ENCODE measurements at places on chromosomes 1 and 21.

- DNase-seq: peak; percentile 53
Measured at GRCh38 chr1:150072959-150073358, 5.4 kb downstream of the VPS45 start.

- no peak for DNase-seq
Measured at GRCh38 chr1:206094024-206094423, 23.2 kb downstream of the AVPR1B start.

GRCh38 chr1:213507472-213508223 lies 456.6 kb downstream of the RPS6KC1 start:
- DNase-seq: peak; percentile 29

GRCh38 chr21:44702973-44703730 lies 6.2 kb downstream of the KRTAP10-12 start:
- no peak for DNase-seq

DNA sequence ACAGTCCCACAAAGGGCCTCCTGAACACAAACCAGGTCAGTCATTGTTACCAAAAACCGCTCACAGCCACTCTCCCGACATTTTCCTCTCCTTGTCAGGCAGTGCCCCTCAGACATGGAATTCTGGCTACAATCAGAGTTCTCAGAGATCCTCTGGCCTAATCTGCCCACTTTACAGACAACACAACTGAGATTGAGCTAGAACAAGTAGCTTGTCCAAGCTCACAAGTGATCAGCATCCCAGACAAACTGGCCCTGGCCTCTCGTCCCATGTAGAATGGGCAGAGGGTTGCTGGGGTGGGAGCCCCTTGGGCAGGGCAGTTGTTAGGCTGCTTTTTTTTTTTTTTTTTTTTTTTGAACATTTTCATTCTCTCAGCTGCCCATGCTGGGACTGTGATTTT lies 57.2 kb downstream of the KCNN3 start:
- no peak for DNase-seq

GRCh38 chr1:19786988-19787423 lies 12.7 kb downstream of the TMCO4 start:
- DNase-seq: peak; percentile 84

- DNase-seq: no peak
Measured at GRCh38 chr1:941015-941587, 17.4 kb downstream of the SAMD11 start.

- no peak for DNase-seq
Measured at GRCh38 chr1:170520601-170521000, 11.4 kb upstream of the GORAB start.

DNA sequence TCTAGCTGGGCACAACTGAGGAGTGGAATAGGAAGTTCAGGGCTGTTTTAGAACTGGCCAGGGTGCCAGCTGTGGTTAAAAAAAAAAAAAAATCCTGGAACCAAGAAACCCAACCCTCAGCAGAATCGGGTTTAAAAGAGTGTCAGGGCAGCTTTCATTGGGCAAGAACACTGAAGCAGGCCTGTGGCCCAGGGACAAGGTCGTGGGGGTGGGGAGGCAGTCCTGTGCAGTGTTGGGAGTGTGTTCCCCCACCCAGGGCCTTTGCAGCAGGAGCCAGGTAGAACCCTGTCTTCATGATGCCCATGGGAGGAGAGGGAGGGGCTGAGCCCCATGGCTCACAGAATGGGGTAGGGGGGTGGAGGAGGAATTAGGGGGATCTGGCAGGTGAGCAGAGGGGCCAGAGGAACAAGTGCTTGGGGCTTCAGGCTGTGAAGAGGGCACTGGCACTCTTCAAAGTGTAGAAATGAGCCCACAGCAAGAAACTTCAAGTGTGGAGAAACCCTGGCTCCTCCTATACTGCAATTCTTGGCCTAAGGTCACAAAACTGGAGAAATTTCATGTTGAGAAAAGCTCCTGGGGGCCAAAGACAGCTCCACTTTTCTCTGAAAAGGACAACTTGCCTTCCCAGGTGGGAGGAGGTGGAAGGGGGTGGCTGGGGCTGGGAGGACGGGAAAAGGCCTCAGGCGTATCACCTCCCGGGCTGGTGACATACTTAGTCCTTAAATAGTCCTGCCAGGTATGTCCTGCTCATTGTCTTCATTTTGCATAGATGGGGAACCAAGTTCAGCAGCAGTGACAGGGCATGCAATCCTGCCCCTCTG lies 39.3 kb downstream of the KIAA1614 start:
- no peak for DNase-seq

DNA sequence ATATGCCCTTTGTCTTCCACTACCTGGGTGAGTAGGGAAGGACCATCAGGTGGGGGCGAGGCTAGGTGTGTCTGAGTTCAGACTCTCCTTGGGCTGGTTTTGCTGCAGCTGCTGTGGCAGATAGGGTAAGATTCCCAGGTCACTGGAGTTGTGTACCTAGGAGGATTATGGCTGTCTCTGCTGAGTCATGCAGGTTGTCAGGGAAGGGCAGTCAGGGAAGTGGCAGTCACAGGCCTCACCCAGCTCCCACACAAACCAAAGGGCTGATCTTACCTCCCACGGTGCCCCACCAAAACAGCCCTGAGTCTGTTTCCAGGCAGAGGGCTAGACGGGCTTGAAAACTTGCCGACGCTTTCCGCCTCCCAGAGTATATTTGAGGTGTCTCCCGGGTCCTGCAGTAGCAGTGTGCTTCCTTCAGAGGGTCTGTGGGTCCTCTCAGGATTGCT lies 201.6 kb upstream of the PLXNA2 start:
- DNase-seq: no peak

- no peak for DNase-seq
Measured at GRCh38 chr1:55466921-55467320, 251.8 kb upstream of the USP24 start.

- no peak for DNase-seq
Measured at GRCh38 chr1:226420897-226421296, 13.0 kb upstream of the PARP1 start.

- DNase-seq: no peak
Measured at GRCh38 chr1:28240024-28240423, 4.1 kb downstream of the ATP5IF1 start.

- no peak for DNase-seq
Measured at GRCh38 chr1:180123463-180123936, 31.2 kb upstream of the QSOX1 start.

- no peak for DNase-seq
Measured at GRCh38 chr1:4268262-4268888, 368.3 kb upstream of the C1orf174 start.

DNA sequence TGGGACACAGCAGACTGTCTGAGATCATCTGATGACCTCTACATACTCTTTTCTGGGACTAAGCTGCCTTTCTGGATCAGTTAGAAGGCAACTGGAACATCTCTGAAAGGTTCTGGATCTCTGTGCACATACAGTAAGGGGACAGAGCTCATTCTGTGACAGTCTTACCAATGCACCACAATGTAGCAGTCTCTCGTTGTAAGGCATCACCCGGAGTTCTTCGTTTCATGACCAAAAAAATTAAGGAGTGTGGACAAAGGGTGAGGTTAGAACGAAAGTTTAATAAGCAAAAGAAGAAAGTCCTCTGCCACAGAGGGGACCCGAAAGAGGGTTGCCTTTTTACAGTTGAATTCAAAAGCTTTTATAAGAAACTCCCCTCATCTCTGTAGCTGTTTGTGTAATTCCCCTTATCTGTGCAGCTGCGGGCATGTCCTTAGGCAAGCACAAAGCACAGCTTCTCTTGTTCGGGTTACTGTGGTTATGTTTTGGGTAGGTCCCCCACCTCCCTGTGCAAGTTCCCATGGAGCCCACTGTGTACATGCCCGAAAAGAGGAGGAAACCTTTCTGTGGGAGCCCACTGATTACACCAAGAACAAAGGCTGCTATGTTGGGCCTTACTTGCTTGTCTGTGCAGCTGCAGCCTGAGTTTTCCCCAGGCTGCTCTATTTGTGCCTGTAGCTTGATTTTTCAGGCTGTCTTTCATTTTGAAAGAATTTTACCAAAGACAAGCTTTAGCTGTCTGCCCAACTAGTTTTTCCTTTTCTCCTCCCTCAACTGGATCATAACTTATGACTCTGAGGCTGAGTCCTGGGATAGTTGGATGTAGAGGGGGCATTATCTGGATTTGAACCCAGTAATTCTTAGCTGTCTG lies 53.1 kb upstream of the CACNA1E start:
- no peak for DNase-seq

- DNase-seq: no peak
Measured at GRCh38 chr1:237000191-237000590, 4.0 kb downstream of the MT1HL1 start.

GRCh38 chr1:109433322-109433721 lies 7.1 kb upstream of the PSMA5 start:
- DNase-seq: no peak

GRCh38 chr1:54401799-54402198 lies 4.4 kb downstream of the SSBP3 start:
- no peak for DNase-seq

- no peak for DNase-seq
Measured at GRCh38 chr1:75548721-75549480, 62.0 kb downstream of the SLC44A5 start.

GRCh38 chr1:112011202-112011601 lies 21.7 kb upstream of the KCND3 start:
- DNase-seq: no peak

DNA sequence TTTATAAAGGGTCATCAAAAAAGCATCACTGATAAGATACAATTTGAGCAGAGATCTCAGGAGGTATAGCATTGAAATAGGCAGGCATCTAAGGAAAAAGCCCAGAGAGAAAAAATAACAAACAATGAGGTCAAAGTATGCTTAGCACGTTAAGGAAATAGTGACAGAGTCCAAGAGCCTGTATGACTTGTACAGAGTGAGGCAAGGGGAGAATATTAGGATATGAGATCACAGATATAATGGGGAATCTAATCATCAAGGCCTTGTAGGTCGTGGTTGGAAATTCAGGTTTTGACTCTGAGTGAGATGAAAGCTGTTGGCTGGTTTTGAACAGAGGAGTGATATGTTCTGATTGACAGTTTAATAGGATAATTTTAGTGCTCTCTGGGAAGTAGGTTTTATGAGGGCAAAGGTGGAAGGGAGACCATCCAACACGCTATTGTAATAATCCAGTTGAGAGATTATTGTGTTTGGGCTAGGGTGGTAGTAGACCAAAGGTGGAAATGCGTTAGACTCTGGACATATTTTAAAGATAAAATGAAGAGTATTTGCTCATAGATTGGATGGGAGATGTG lies 644.6 kb upstream of the TMPRSS15 start:
- DNase-seq: no peak

GRCh38 chr1:17670587-17671313 lies 84.4 kb upstream of the ACTL8 start:
- DNase-seq: no peak

GRCh38 chr1:23562137-23562876 lies 3.0 kb upstream of the ID3 start:
- peak; percentile 99 for DNase-seq

- no peak for DNase-seq
Measured at GRCh38 chr1:87833166-87833565, 504.5 kb downstream of the LMO4 start.

- DNase-seq: no peak
Measured at GRCh38 chr1:156078728-156079127, 3.5 kb downstream of the MEX3A start.

GRCh38 chr1:175343945-175344344 lies 151.4 kb upstream of the KIAA0040 start:
- DNase-seq: no peak

GRCh38 chr1:220922951-220923350 lies 43.7 kb downstream of the HLX start:
- no peak for DNase-seq

GRCh38 chr1:166700696-166701095 lies 138.6 kb upstream of the POGK start:
- no peak for DNase-seq

DNA sequence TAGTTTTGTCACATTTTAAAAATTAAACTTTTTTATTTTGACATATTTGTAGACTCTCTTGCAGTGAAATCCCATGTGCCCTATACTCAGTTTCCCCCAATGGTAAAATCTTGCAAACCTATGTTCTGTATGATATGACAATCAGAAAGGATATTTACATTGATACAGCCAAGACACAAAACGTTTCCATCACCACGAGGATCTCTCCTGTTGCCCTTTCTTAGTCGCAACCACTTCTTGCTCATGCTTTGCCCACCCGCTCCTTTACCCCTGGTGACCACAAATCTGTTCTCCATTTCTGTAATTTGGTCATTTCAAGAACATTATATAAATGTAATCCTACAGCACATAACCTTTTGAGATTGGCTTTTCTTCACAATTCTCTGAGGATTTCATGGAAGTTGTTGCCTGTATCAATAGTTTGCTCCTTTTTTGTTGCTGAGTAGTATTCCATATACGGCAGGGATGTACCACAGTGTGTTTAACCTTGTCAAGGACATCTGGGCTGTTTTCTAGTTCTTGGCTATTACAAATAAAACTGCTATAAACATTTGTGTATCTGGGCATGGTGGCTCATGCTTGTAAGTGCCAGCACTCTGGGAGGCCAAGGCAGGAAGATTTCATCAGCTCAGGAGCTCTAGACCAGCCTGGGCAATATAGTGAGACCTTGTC lies 14.0 kb upstream of the BATF3 start:
- DNase-seq: no peak

DNA sequence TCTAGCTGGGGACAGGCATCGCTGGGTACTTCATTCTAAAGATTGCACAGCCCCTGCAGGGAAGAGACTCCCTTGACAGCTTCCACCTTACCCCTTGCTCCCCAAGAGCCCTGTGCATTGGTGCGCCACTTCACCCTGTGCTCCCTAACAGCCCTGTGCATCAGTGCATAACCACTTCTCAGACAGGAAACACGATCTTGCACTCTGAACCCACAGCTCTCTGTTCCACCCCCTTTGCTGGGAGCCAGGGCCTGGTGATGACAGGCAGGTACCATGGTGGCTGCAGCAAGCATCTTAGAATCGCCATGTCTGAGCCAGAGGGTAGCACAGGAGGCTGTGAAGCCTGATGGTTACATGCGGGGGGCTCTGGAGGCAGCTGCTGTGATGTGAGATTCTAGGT lies 5.0 kb downstream of the ALPL start:
- DNase-seq: no peak

GRCh38 chr1:56920591-56921001 lies 45.2 kb downstream of the C8B start:
- DNase-seq: no peak

GRCh38 chr1:18927654-18928272 lies 25.4 kb upstream of the ALDH4A1 start:
- no peak for DNase-seq

GRCh38 chr1:25338986-25339385 lies 852 bp downstream of the TMEM50A start:
- DNase-seq: no peak

DNA sequence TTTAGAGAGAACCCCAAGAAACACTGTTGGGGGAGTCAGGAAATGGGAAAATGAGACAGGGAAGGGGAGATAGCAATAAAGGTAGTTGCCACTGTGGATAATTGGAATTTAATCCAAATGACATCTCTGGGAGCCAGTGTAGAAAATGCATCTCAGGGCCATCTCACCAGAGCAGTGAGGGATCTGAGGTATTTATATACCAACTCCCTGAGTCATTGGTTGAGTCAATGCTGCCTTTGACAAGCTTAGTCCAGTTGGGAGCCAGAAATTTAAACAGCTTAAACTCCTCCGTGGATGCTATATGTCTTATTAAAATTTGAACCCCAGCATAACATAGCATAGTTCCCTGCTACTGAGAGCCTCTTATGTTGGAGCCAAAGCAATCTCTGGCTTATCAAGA lies 140.3 kb downstream of the SLC30A10 start:
- DNase-seq: no peak
